ENCODE measurements at places on chromosomes 7 and 10. TPM values are rescaled to one million over a fixed set of nuclear protein-coding genes. Genes with fewer than 3 reads are reported as not detected.

The TWIST1 gene
- total RNA-seq = 0.74 TPM

The EN2 gene
- total RNA-seq = not detected

The VWDE gene
- 0.25 TPM for total RNA-seq

The TYW1B gene
- total RNA-seq = 2.7 TPM

The PRPS1L1 gene
- not detected for total RNA-seq

The ZP3 gene
- 0.49 TPM for total RNA-seq

The PTN gene
- 185 TPM for total RNA-seq

The DENND2A gene
- 20.7 TPM for total RNA-seq

The CTNNA3 gene
- total RNA-seq = 1.5 TPM

The SFTPA1 gene
- not detected for total RNA-seq

The ACADSB gene
- 13.0 TPM for total RNA-seq

The RARRES2 gene
- 12.0 TPM for total RNA-seq

The KMT2C gene
- 66.9 TPM for total RNA-seq

The PPIA gene
- total RNA-seq = 612 TPM

The ADAM8 gene
- total RNA-seq = 0.98 TPM

The DPYSL4 gene
- total RNA-seq = 39.3 TPM

The FAM25C gene
- not detected for total RNA-seq

The ZNF425 gene
- total RNA-seq = 4.4 TPM

The TRIM50 gene
- not detected for total RNA-seq

The GDF2 gene
- not detected for total RNA-seq
